ENCODE measurements at places on chromosomes 2 and 18.

DNA sequence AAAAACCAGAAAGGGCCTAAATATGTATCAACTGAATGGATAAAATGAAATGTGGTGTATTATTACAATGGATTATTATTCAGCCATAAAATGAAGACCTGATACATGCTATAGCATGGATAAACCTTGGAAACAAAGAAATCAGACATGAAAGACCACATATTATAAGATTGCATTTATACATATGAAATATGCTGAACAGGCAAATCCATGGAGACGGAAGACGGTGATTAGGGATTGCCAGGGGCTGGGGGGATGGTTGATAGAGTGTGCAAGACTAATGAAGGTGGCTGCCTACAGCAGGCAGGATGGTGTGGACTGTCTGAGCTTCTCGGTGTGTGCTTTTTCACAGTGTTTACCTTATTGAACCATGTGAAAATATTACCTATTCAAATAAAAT, 11.4 kb upstream of the AFG3L2 start:
- DNase-seq, result no peak

DNA sequence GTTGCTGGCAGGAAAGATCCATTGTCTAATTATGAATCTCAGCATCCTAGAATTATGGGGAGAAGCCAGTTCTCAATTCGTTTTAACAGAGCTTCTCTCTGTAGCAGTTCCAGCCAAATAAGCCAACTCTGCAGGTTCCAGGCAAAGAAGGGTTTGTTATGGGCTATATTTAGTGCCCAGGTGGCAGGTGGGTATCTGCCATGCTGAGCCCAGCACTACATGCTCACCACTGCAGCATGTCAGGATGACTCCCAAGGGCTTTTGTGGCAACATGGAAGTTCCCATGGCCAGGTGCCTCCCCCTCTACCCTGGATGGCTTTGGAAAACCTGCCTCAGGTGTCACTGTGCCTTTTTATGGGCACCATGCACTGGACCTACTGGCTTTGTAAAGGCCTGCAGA, 137.7 kb upstream of the MSH6 start:
- DNase-seq, result no peak

- DNase-seq, result no peak
These were observed 45.0 kb downstream of the SDC1 start for GRCh38 chr2:20179755-20180594.

DNA sequence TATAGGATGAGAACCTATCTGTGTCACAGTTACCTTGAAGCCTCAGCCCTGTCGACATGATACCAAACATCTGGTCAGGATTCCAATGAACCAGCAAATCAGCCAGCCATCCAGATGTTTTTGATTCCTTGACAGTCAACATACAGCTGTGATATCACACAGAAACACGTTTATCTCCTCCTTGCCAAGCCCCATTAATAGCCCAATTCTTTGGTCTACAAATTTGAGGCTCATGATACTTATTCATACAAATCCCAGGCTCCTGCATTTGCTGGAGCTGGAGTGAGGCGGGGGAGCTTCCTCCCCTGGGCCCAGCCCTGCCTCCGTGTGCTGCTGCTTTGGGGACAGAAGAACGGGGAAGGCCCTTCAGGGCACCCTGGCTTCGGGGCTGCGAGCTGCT, 611.6 kb upstream of the SALL3 start:
- DNase-seq, result no peak

- no peak for DNase-seq
These were observed 5.0 kb upstream of the MGAT5 start for GRCh38 chr2:134248913-134249312.

- DNase-seq, result no peak
These were observed 108.4 kb downstream of the IRS1 start for GRCh38 chr2:226691255-226691654.

DNA sequence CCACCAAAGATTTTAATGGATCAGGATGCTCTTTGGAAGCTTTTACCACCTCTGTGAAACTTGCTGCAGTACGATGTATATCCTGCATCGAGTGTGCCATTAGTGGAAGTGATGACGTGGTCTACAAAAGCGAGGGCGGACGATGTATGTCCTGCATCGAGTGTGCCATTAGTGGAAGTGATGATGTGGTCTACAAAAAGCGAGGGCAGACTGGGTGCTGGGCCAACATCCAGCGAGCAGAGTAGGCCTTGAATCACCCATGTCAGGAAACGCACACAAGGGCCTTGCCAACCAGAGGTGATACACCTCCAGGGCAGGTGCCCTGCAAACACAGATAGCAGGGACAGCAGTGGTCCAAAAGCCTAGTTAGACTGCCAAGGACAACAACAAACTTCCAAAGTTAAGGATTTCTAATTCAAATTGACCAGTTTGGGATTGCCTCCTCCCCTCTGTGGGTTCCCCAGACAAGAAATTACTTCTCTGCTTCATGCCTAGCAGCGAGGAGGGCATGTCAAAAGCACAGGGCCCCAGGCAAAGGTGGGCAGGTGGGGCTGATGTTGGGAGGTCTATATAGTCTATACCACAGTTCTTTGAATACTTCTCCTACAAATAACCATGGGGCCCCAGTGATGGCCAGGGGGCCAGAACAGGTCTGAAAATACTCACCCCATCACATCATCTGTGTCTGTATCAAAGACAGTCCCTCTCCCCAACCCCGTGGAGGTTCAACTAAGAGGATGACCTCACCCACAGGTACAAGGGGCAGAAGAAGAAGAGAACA, 70.2 kb downstream of the ADD2 start:
- no peak for DNase-seq

- DNase-seq, result no peak
These were observed 14.2 kb downstream of the TNFRSF11A start for GRCh38 chr18:62339106-62339988.

GRCh38 chr2:29053670-29054400, 20.5 kb downstream of the PCARE start:
- DNase-seq, result no peak

- no peak for DNase-seq
These were observed 1497.4 kb upstream of the DDX18 start for GRCh38 chr2:116317111-116317510.

GRCh38 chr2:221124532-221125240, 447.4 kb downstream of the EPHA4 start:
- DNase-seq, result no peak

GRCh38 chr2:237422309-237422708, 8.3 kb upstream of the COL6A3 start:
- DNase-seq, result no peak

- DNase-seq, result no peak
These were observed 242.4 kb downstream of the ARHGAP15 start for GRCh38 chr2:143371616-143372015.

DNA sequence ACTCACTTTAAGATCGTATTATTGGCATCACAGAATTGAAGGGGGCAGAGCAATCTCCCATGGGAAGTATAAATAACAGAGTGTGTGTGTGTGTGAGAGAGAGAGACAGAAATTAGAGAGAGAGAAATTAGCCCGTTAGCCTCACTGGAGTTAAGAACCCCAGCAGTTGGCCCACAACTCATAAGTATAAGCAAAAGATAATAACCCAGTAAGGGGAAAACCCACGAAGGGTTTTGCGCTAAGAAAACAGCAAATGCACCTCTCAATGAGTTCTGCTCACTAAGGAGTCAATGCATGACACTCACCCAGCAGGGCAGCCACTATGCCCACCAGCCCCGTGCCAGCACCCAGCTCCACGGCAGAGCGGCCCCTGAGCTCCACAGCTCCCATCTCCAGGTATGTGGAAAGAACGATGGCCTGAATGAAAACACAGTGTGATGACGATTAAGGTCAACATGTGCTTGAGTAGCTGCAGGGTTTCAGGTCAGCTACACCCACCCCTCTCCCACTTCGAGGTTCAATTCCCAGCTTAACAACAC, 3.6 kb downstream of the METTL21A start:
- no peak for DNase-seq

- DNase-seq, result no peak
These were observed 353.8 kb downstream of the RND3 start for GRCh38 chr2:150133623-150134022.

- no peak for DNase-seq
These were observed 135.5 kb downstream of the GAREM1 start for GRCh38 chr18:32335228-32335627.

- DNase-seq, result no peak
These were observed 52.6 kb downstream of the CIB4 start for GRCh38 chr2:26588576-26588975.

DNA sequence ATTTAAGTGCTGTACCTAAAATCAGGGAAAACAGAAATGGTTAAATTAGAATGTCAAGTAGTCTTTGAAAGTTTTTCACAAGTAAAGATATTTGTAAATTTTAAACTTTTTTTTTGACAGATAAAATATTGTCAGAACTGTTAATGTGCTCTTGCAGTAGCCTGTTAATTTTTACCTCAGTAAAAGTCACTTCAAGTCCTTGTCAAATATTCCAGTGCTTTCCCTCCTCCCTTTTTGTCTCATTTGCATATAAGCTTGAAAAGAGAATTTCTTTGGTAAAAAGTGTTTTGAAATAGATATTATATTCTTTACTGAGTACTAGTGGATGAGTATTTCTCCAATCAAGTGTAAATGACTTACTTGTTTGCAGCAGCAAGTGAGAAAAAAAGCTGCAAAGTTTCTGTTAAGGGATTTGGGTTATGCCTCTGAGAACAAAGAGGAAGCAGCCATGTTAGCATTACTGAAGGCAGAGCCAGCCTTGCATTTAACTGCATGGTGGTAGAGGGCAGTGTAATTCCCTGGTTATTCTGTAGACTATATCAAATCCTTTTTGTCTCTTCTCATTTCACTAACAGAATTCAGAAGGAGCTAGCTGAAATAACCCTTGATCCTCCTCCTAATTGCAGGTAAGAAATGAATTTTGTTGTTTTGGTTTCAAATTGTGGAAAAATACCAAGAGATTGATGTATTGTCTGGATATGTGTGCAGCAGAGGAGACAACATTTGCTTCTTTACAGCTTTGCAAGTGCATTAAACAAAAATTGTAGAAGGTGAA, 3.2 kb downstream of the UBE2E3 start:
- no peak for DNase-seq

GRCh38 chr18:40874233-40874632, 1080.8 kb upstream of the PIK3C3 start:
- DNase-seq, result no peak

GRCh38 chr18:33277431-33277830, 163.1 kb downstream of the CCDC178 start:
- DNase-seq, result no peak

DNA sequence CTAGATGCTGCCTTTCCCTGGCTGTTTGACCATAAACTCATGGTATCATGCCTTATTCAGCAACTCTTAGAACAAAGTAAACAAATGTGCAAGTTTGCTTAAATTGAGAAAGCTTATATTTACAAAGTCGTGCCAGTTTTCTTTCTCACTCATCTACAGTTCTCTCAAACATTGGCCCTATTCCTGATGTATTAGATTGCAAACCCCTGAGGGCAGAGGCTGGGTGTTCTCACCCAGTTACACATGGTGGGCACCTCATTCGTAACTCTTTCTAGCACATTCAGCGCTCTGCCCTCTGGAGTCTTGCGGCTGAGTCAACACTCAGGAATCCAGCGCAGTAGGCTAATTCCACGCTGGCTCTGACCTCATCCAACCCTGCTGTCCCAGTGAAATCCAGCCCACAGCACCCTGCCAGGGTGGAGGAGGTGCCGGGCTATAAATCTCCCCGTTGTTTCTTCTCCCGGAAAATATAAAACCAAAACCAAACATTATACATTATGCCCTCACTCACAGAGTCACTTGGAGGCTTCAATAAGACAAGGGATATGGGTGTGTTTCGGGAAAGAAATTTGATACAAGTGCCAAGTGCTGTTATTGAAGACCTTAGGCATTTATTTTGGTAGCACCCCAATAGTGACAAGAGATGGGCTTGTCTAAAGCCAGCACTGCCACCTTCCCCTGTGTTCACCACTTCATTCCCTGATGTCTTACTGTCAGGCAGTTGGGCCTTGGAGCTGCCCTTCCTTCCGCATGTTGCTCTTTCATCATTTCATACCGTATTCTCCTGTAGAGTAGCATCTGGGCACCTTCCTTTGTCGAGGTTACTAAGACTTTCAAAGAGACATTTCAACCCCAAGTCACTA, 287.4 kb downstream of the PRKCE start:
- no peak for DNase-seq

DNA sequence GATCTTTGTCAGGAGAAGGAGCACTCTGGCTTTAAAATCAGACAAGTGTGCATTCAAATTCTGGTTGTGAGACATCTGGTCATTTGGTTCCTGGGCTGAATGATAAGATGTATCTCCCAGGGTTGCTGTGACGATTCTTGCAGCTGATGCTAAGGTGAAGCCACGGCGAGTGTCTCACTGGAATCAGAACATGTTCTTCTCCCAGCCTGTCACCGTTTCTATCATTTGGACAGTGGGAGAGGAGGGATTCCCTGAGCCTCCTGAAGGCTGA, 68.3 kb downstream of the NCK2 start:
- DNase-seq, result no peak

- no peak for DNase-seq
These were observed 6.0 kb downstream of the COMMD1 start for GRCh38 chr2:61911510-61911909.

- DNase-seq, result no peak
These were observed 92.2 kb upstream of the NCKAP5 start for GRCh38 chr2:133660510-133660909.

DNA sequence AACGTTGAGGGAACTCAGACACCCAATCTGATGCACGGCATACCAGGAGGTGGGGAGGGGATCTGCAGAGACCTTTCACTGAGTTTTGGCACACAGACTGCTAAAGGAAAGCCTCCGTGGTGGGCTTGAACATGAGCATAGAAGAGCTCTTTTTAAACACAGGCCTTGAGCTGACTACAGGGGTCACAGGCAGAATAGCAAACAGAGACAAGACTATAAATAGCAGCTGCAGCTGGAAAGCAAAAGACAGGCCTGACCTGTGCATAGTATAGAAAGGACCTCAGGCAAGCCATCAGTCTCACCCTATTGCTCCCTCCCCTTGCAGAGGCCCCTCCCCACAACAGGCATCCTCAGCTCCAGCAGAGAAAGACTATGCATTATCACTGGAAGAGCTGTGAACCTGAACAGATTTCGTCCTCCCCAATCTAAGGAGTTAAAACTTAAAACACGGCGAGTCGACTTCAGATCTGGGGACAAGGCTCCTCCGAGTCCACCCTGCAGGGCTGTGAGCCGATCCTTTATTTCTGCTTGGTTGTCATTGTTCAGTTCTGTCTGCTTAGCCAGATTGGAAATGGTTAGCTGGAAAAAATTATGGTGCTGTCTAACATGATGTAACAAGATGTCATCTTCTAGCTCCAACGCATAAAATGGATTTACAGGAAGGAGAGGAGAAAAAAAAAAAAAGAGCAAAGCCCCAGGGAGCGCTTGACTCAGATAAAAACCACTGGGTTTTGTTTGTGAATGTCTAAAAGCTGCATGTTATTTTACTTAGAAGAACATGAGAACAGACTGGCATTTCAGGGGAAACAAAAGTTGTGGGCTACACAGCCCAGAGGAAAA, 25.2 kb upstream of the LCLAT1 start:
- DNase-seq, result no peak

Data from dorsolateral prefrontal cortex (tissue), 122 donors.